ENCODE measurements at places on chromosomes 5 and 9.

GRCh38 chr5:111379391-111379816 is 132.9 kb downstream of the STARD4 start:
- DNase-seq = no peak

DNA sequence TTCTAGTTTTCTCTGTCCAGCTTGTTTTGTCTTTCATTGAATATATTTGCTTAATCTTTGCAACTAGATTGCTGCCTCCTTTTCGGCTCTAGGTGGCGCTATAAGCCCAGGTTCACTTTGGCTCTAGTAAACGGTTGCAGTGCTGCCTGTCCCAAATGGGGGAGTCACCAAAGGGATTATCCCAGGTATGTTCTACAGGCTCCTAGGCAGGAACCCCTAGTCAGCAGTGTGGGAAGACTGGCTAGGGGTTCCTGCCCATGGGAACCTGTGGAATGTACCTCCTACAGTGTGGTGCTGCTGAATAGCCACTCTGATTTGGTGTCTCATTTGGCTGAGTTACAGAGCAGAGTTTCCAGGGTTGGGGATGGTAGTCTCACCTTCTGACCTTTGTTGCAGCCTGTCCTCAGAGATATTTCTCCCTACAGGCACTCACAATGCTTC is 85.2 kb downstream of the ARSB start:
- peak; percentile 22 for DNase-seq

- DNase-seq = no peak
These were observed 66.6 kb upstream of the STXBP1 start for GRCh38 chr9:127545196-127546124.

DNA sequence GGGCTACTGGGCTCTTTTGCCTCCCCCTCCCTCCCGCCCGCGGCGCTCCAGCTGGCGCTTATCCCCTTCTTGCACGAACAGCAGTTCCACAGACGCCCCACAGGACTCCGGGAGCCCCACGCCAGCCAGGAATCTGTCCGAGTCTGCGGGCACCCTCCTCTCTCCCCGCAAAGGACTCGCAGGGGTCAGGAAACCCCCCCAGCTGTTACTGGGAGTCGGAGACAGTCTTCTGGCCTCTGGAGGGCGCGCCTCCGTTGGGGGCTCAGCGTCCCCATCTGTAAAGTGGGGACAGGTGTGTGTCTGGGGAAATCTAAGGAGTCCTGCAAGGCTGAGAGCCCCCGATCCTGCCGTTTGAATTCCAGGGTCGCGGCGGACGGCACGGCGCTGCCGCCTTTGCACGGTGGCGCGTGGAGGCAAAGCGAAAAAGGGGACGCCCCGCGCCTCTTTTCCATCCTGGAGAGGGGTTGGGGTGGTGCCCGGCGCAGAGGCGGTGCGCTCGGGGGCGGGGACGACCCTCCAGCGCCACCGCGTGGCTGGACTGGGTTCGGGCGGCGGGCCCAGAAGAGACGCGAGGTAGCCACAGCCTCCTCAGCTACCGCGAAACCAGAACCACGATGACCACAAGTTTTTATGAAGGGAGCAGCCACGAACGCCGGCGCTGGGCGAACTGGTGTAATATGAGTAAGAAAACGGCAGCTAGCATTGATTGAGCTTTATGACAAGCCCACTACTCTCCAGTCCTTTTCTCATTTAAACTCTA is 2.8 kb upstream of the CCIN start:
- DNase-seq = peak; percentile 88

DNA sequence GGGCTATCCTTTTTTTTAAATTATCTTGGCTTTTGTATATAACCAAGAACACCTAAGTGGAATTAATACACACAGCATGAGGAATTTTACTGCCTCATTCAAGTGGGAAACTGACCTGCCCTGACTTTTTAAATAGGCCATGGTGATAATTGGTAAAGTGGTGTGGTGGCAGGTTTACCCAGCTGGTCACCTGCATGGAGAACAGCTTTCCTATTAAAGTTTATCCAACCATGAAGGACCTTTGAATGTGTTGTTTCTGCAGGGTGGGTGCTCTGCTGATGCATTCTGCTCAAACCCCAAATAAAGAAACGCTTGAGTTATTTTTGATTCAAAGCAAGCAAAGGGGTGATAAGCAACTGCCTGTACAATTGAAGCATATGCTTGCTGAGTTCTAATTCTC is 261.0 kb upstream of the GRIN3A start:
- DNase-seq = no peak

- peak; percentile 89 for DNase-seq
These were observed 1.7 kb downstream of the CAMSAP1 start for GRCh38 chr9:135905380-135906258.

GRCh38 chr5:72604111-72604797 is 97.0 kb upstream of the ZNF366 start:
- DNase-seq = no peak

DNA sequence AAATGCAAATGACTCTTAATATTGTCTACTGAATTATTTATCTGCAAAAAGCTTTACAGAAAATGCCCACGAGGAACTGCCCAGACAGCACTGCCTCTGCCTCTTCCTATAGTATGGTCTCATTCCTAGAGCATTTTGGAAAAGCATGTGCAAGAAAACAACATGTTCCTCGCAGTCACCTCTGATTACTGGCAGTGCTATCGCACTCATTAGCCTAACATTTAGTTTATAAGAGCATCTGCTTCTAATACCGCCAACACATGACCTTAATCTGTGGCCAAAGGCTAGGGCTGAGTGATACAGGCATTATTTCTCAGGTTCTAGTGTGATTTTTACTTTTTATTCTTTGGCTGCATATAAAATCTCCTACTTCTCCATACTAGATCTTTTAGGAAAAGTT is 259.2 kb downstream of the FBXL17 start:
- DNase-seq = no peak

GRCh38 chr9:121368745-121369144 is 1.3 kb downstream of the STOM start:
- DNase-seq = peak; percentile 29

DNA sequence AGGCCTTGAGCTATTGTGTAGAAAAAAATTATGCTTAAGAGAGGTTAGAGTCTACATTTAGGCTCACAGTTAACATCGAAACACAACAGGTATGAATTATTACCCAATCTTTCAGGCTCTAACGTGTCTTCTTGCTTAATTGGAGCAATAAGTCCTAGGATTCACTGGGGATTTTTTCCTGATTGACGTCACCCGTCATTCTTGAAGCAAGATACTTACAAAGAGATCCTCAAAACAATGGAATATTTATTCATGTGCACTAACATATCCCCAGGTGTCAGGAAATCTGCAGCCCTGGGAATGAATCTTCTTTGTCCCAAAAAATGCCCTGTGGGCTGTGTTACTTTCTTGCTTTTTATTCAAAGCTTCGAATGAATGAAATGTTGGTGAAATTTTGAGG is 413.5 kb downstream of the NFIB start:
- DNase-seq = no peak

DNA sequence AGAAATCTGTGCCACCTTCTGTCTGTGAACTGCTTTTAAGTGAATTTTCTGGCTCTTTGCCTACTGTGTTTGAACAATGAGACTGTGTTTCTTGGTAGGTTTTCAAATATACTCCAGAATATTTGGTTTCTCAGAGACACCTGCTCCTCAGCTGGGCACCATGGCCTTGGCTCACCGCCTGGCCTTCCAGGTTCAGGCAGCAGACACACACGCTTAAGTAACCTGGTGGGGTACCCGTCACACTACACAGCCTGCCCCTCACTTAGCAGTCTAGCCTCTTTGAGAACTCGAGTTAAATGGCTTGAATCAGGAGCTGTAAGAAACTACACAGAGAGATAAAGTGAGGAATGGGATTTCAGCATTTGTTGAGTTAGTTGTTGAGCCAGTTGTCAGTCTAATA is 530.5 kb downstream of the MTRR start:
- no peak for DNase-seq

- DNase-seq = peak; percentile 71
These were observed 1.2 kb upstream of the GCNT4 start for GRCh38 chr5:75053304-75054133.

- DNase-seq = no peak
These were observed 216.8 kb downstream of the TRIM36 start for GRCh38 chr5:114952876-114953275.

DNA sequence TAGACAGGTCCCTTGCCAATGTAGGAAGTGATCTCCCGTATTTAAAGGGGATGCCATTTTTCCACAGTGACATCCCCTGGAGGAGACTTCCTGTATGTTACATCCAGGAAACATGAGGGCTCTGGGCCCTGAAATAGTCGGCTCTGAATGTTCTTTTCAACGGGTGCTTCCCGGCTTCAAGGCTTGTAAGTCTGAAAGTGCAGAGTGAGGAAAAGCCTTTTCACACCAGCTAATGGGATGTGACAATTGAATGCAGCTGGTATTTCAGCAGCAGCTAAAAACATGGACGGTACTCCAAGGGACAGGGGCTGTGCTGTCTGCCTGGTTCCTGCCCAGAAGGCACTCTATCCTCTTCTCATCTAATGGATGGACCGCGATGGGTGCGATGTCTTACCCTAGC is 1.4 kb downstream of the IL9 start:
- DNase-seq = no peak

DNA sequence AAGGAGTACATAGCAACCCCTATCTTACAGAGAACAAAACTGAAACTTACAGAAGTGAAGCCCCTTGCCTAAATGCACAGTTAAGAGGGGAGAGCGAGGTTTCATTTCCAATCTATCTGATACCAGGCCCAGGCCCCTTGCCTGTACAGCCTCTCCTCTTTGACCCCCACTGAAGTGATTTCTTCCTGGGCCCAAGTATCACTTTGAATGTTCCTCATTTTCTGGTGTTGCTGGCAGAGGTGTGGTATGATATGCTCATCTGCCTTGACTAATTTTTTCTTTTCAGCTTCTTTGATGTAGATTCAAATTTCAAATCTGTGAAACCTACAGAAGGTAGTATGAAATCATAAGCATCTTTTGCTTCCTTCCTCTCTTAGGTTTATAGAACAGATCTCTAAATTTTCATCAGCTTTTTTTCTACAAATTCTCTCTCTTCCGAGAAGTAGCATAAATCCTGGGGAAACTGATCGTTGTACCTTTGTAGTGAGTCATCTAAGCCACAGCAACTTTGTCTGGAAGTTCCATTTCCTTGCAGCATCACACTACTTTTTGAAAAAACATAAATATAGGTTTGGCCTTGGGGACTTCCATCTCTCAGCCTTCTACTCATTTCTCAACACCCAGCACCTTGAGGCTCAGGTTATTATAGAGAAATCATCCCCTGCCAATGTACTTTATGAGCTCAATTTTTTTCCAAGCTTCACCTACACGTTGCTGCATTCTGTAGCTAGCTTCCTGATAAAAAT is 402.4 kb upstream of the PTGER4 start:
- DNase-seq = peak; percentile 63

DNA sequence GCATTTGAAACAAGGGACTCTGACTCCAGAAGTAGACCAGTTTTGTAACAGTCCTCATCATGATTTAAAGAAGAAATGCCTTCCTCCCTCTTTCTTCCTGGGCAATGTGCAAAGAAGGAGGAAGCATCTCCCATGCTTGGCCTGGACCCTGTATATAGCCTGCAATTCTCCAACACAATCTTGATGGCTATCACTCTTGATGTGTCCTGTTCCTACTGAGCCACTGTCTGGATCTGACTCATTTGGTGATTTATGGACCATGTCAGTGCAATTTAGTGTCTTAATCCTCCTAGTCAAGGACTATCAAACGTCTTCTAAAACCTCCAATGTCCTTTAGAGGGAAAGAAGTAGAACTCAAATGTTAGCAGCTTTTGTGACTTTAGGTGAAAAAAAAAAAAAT is 697.3 kb downstream of the TLR4 start:
- DNase-seq = no peak

- DNase-seq = no peak
These were observed 36.7 kb downstream of the LPAR1 start for GRCh38 chr9:111001526-111001925.

DNA sequence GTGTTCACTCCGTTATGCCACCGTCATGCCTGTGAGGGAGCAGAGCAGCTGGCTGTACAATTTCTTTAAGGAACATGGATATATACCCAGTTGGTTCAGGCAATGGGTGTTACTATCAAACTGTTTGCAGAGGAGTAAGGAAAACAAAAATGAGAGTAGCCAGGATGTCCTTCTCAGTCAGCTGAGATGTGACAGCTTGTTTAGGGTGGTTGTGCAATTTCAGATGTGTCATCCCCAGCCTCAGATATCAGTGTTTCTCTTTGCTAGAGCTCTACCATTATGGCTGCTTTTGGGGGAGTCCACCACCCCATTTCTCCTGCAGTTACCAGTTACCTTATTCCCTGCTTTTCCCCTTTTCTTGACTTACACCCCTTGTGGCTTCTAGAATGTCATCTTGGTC is 135.2 kb upstream of the SLC24A2 start:
- no peak for DNase-seq

- no peak for DNase-seq
These were observed 15.1 kb downstream of the MAPKAP1 start for GRCh38 chr9:125691869-125692268.

DNA sequence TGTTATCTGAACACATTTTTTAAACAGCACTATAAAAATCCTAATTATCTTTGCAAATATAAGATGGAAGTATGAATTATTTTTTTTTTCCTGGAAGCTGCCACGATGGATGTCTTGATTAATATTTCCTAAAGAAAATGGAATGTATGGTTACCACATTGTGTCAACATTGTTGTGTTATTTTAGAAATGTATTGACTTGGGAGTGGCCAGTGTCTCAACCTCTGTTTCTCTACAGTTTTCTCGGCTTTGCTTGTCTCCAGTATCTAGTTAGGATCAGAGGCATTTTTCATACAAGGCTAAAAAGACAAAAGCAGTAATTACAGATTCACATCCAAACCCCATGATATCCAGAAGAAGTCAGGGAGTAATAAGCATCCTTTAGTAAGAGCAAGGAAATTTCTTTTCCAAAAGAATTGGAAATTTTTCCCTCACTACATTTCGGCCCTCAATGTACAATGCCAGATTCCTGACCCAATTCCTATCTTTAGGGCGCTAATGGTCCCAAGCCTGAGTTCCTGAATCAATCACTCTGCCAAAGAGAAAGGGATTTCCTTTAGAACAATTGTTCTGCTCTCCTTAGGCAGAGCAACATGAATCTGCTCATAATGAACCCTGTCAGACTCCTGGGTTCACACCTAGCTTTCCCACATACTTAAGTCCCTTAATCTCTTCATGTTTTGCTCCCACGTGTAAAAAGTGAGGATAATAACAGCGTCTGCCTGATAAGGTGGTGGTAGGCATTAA is 111.7 kb downstream of the EDIL3 start:
- no peak for DNase-seq

DNA sequence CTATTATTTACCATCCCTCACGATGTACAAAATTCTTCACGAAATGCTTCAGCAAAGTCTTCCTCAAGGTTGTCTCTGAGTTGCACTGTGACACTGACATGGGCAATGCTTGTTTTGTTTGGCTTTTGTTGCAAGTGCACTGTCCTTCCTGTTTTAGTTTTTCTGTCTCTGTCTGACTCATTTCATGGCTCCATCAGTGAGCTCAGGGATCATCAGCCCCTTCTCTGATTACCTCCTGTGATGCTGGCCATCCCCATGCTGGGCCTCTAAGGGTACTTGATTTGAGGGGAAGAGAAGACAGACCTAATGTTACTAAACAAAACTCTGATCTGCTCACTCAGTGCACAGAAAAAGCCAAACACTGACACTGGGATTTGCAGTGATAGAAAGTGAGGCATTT is 37.6 kb upstream of the STX17 start:
- no peak for DNase-seq

All from activated CD4-positive, alpha-beta memory T cell treated with anti-CD3 and anti-CD28 coated beads for 36 hours (primary cell).